GDM1 (cell line): ENCODE measurements at places on chromosomes 7 and 10.

- DNase-seq = no peak
Observed at GRCh38 chr7:67512481-67512880, 515.8 kb downstream of the TYW1 start.

GRCh38 chr10:89889606-89890005 lies 188.2 kb downstream of the KIF20B start:
- DNase-seq = no peak

- DNase-seq = no peak
Observed at GRCh38 chr7:94912085-94912484, 4.7 kb downstream of the PPP1R9A start.

DNA sequence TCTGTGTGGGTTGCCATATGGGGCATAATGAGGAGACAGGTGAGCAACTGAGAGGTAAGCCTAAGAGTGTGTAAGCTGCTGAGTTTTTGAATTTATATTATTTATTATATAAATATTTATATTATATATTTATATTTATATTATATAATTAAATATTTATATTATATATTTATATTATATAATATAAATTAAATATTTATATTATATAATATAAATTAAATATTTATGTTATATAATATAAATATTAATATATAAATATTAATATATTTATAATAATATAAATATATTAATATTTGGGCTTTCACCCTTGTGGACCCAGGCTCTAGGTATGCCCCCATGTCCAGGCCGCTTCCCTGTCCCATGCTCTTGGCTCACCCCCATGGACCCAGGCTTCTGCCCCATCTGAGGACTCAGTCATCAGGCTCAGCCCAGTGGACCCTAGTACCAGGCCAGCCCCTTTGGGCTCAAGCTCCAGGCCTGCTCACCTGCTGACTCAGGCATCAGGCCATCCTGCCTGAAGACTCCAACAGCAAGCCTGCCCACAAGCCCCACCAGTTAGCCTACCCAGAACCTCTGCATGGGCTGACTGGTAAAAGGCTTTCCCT lies 755.4 kb downstream of the SUGCT start:
- DNase-seq = no peak

GRCh38 chr7:116610210-116610609 lies 61.8 kb upstream of the MET start:
- no peak for DNase-seq

DNA sequence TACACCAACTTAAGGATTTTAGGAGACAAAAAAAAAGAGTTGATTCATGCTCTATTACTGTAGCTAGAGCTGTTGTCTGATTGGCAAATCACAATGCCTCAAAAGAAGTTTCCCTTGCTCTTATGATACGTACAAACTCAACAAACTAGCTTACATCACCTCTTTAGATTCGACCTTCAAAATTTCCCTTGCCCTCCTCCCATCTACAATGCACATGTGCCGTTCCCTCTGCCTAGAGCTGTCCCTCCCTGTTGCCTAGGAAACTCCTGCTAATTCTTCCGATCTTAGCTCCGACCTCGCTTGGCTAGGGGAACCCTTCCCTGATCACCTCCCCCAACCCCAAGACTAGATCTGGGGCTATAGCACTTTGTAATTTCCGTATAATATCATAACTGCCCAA lies 55.4 kb downstream of the MAP3K8 start:
- DNase-seq = no peak
